Smooth muscle cell of the pulmonary artery (primary cell): ENCODE measurements at places on chromosomes 11 and 22. TPM values are rescaled to one million over a fixed set of nuclear protein-coding genes. Genes with fewer than 3 reads are reported as not detected.

Gene MS4A3
- not detected in 2 replicates for total RNA-seq

Gene PAX6
- total RNA-seq: not detected in 2 replicates

Gene HOATZ
- not detected in 2 replicates for total RNA-seq

Gene ABCG4
- total RNA-seq: 0.40 and 1.0 TPM in 2 replicates

Gene GLYAT
- total RNA-seq: not detected in 2 replicates

Gene ALDH3B1
- total RNA-seq: 25.6 and 27.6 TPM in 2 replicates

Gene CRYAB
- total RNA-seq: 34.2 and 73.0 TPM in 2 replicates

Gene HBB
- not detected in 2 replicates for total RNA-seq

Gene SAA2
- total RNA-seq: 0.46 and 40.6 TPM in 2 replicates
